ENCODE measurements at places on chromosomes 2 and 18.

GRCh38 chr2:20490300-20491181, 43.7 kb downstream of the RHOB start:
- DNase-seq: no peak

- DNase-seq: no peak
Observed at GRCh38 chr2:189336276-189336975, 104.8 kb upstream of the WDR75 start.

DNA sequence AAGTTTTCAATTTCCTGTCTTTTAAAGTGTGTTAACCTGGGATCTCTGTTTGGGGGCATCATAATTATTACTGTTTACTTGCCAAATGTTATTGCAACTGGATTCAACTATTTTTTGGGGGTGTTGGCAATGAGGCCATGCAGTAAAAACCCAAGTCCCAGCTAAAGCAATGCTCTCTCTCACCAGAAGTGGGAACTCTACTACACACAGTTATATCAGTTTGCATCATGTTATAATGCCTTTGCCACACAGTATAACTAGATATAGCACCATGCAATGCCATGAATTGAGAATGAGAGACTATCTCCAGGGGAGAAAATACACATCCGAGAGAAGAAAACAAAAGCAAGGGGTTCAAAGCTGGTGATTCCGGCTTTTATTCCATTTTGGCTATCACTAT, 79.0 kb downstream of the GCA start:
- DNase-seq: no peak

- no peak for DNase-seq
Observed at GRCh38 chr2:3659447-3660432, 1.7 kb downstream of the ALLC start.

DNA sequence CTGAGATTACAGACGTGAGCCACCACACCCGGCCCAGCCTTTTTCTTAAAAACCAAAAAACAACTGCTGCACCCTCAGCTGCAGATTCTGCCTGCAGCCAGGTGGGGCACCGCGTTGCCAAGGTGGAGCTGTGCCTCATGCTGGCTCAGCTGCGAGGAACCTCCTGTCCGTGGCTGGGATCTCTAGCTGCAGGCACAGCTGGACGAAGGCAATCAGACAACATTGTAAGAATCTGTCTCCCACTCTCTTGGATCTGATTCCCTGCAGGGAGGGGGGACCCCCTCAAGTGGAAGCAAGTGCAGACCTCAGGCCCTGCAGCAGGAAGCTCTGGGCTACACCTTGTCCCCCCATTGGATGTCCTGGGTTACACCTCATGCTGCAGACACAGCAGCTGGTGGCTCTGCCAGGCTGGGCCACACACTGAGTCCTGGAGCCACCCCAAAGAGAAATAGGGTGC, 24.1 kb downstream of the CIDEA start:
- no peak for DNase-seq

- DNase-seq: no peak
Observed at GRCh38 chr2:217370391-217370790, 510.5 kb upstream of the TNP1 start.

DNA sequence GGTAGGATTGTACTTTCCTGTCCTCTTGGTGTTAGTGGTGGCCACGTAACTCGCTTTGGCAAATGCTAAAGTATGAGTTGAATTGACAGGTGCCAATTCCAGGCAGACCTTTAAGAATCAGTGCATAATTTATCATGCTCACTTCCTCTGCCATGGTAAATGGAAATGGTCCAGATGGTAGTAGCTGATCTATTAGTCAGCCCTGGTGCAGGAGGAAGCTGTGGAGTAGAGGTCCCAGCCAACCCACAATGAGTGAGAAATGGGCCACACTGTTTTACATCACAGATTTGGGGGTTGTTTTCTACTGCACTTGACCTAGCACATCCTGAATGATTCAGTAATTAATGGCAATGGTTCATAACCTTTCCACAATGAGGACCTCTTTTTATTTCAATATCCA, 104.4 kb downstream of the RGPD3 start:
- DNase-seq: no peak

DNA sequence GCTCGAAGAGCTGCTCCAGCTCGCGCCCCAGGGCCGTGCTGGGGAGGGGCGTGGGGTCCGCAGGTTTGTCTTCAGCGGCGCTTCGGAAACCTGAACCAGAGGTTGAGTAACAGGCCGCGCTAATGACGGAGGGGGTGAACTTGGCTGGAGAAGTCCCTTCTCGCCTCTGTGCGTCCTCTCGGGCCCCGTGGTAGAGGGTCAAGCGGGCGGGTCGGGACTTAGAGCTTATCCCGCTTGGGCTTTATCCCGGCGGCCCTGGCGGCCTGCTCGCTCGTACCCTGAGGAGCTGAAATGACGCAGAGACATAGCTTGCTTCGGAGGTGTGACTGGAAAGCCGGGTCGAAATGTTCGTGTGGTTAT, 479 bp downstream of the RNMT start:
- no peak for DNase-seq

GRCh38 chr2:227876300-227876801, 4.9 kb downstream of the DAW1 start:
- DNase-seq: no peak

DNA sequence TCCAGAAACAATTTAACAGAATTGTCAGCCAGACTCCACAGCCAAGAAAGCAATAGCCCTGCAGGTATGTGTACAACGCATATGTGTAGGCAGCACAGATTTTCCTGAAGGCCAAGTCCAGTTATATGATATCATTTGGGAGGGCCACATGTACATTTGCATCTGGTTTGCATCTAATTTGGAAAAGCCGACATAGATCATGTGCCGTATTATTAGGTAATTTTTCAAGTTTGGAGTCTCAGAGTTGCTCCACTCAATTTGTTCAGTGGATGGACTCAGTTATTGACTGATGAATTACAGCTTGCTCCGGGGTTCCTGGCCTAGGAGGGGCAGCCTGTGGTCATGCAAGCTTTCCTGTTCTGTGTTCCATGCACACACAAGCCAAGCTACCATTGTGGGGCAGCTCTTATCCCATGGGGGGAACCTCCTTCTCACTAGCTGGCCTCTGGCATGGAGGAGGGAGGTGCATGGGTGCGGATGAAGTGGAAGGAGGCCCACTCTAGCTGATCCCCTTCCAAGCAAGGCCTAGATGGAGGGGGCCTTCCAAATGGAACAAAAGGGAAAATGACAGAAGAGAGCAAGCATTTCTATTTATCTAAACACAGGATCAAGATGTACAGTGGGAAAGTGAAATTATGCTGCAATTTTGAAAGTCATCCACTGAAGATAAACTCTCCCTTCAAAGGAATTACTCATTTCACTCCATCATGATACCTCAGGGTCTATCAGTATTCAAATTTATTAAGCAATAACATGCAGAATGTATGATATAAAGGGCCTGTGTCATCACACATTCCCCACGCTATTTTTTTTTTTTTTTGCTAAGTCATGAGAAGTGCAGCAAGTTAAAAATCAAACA, 202.6 kb upstream of the SMAD2 start:
- DNase-seq: no peak

GRCh38 chr2:234393354-234393753, 103.5 kb downstream of the ARL4C start:
- no peak for DNase-seq

DNA sequence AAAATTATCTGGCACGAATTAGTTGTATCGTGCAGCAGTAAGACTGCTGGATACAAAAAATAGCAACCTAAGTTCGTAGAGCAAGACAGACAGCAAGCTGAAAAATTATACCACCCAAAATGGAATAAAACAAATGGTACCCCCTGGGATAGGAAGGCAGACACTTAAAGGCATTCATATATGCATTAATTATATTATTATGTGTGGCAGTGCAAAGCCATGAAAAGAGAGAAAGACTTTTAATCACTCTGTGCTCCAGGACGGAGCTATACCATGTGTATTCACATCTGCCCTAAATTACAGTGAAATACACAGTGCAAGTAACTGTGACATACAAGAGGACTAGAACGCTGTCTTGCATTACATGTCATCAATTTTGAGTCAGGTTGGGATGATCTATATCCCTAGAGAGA, 235.9 kb downstream of the GULP1 start:
- DNase-seq: no peak

DNA sequence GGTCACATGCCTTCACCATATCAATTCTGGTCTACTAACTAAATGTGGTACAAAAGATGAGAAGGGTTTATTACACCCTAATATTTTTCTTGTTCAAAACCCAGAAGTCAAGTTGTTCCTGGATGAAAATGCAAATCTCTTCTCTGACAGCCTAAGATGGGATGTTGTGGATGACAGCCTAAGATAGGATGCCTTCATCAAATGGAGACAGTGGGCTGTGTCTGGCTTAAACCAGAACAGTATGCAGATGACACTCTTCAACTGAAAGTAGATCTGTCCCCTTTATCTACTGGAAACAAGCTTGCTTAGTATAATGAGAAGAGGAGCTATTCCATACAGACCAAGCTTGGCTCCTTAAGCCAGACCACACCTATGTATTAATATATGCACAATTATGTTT, 17.7 kb downstream of the NXPH2 start:
- DNase-seq: no peak

DNA sequence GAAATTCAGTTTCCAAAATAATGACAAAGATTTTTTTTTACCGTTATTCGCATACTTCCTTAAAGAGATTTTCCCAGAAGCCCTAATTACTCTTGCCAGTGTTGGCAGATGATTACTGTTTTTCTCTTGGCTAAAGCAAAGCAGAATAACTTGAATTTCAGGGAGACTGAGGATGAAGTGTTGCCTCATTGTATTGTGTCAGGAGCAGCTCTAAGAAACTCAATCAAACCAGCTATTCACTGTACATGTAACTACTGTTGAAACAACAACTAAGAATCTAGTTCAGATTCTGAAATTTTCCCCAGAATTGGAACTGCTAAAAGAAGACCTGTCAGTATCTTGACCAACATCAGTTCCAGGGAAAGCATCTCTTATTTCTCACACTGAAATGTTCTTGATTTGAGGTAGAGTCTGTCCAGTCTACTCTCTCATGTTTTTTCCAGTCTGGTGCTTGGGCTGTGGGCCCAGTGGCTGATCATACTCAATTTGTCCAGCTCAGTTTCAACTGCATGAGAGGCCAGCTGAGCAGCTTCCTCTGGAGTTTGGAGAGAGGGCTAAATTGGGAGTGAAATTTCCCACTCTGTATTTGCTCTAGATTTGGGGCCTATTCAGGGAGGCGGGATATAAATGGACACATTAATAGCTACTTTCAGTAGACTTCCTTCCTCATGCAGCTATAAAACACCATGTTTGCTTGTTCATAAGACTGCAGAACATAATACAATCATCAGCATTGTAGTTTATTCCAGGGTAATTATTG, 78.5 kb downstream of the PPP1R1C start:
- DNase-seq: no peak

- no peak for DNase-seq
Observed at GRCh38 chr2:96306370-96306769, 1.0 kb upstream of the SNRNP200 start.

All from activated effector memory CD4-positive, alpha-beta T cell treated with Interleukin-2 at 50 U/mL for 16 hours (primary cell).